ENCODE measurements at places on chromosomes 13 and 19.
A peak's percentile ranks its signal among the peaks of the same experiment; 100 is the strongest.

GRCh38 chr13:37026771-37027170, 26.2 kb downstream of the EXOSC8 start:
- DNase-seq: no peak

GRCh38 chr13:35260316-35260715, 216.2 kb downstream of the MAB21L1 start:
- no peak for DNase-seq

- DNase-seq: peak; percentile 95
Observed at GRCh38 chr19:56507446-56508289, at the start of gene ZNF471. Gene ZNF471, plus strand, starts transcription at chr19:56507855. Its CDS starts 3,717 bp downstream, at chr19:56511572.

GRCh38 chr13:46085737-46086136, 19.1 kb downstream of the CPB2 start:
- no peak for DNase-seq

- DNase-seq: no peak
Observed at GRCh38 chr19:29837448-29837981, 25.7 kb downstream of the CCNE1 start.

- DNase-seq: no peak
Observed at GRCh38 chr19:39212375-39212742, 8.3 kb upstream of the SYCN start.

- no peak for DNase-seq
Observed at GRCh38 chr13:60679928-60680694, 283.1 kb downstream of the TDRD3 start.

GRCh38 chr13:45807520-45808099, 43.9 kb downstream of the SIAH3 start:
- DNase-seq: no peak

- peak; percentile 12 for DNase-seq
Observed at GRCh38 chr13:67023130-67023876, 206.8 kb downstream of the PCDH9 start.

All from tibial nerve (tissue), 4 donors.